ENCODE measurements at places on chromosomes 16 and 17.

GRCh38 chr16:5820472-5820871, 722.9 kb upstream of the EEF2KMT start:
- DNase-seq, result no peak

GRCh38 chr16:31428638-31429247, 583 bp upstream of the COX6A2 start:
- no peak for DNase-seq

DNA sequence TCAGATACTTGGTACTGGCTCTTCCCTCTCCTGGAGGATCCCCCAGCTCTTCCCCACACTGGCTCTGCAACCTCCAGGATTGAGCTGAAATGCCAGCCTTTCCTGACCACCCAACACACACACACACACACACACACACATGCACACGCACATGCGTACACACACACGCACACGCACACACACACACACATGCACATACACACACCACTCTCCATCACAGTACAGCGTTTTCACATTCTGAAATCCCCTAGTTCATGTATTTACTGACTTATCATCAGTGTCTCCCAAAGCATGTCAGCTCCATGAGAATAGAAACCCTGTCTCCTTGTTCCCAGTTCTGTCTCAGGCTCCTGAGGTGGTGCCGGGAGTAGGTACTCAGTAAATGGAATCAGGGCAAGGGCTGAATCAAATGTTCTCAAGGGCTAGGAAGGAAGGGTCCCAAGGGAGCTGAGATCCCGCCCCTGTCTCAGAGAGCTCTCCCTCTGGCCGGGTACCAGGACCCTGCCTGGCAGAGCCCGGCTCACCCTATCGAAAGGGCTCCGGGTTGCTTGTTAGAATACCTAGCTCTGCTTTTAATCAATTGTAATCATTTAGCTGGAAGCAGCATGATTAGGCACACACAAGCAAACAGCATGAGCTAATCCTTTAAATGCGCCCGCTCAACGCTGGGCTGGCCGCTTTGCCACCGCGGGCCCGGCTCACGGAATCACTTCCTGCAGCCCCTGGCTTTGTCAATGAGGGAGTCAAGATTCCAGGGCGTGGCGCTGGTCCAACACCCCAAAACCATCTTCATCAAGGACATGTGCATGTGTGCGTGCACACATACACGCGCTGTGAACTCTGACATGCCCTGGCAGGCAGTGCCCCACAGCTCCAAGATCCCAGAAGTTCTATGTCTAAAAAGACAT, 140.7 kb downstream of the C16orf78 start:
- no peak for DNase-seq

GRCh38 chr17:33171931-33172330, 121.2 kb downstream of the ASIC2 start:
- no peak for DNase-seq

DNA sequence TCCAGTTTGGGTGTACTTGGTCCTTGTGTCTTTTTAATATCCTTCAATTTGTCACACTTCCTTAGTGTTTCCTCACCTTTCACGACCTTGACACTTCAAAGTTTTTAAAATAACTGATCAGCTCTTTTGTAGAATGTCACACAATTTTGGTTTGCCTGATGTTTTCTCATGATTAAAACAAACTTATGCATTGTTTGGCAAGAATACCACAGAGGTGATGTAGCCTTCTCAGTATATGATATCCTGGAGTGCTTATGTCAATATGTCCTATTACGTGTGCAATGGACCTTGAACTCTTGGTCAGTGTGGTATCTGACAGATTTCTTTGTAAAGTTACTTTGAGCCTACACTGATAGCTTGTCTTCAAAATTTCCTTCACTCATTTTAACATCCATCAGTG, 297.4 kb downstream of the CNTNAP4 start:
- no peak for DNase-seq

DNA sequence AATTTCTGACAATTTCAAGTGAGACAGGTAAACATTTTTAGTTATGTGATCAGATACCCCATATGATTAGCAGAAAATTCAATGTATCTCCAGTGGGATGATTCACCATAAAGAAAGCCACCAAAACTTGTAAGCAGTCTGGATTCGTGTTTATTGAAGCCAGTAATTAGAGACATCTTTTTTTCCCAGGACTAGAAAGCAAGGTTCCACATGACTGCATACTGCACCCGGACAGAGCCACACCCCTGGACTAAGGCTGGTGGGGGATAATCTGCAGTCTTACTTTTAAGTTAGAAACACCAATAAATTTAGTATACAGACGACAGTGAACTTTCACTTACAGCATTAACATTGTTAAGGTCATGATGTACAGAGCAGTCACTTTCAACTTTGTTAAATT, 24.2 kb upstream of the CMTM4 start:
- DNase-seq, result no peak

DNA sequence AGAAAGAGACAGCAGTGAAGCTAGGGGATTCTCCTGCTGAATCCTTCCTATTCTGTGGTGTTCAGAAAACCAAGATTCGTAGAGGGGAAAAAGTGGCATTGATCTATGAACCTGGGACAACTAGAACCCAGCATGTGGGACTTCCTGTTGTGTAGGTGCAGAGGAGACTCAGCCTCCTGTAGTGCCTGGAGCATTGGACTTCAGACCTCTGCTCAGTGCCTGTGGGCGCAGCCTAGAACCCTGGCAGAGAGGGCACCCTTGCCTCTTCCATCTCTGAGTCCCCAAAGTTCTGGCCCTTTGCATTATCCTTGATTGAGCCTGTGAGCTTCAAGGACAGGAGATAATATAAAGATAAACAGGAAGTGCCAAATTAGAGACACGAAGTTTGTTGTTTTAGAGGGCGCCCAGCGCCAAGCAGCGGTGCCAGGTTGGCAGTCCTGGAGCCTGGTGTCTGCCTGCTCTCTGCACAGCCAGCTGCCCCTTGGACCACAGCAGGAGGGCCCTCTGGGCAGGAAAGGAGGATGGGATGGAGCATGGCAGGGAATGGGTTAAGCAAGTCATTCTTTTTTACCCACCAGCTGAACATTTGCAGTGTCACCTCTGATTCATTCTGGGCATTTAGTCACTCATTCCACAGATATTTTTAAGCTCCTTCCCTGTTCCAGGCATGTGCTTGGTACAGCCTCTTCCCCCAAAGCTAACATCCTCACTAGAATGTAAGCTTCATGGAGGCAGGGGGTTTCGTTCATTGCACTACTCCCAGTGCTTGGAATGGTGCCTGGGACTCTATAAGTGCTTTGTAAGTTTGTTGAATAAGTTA, 11.9 kb upstream of the SP6 start:
- DNase-seq, result no peak

DNA sequence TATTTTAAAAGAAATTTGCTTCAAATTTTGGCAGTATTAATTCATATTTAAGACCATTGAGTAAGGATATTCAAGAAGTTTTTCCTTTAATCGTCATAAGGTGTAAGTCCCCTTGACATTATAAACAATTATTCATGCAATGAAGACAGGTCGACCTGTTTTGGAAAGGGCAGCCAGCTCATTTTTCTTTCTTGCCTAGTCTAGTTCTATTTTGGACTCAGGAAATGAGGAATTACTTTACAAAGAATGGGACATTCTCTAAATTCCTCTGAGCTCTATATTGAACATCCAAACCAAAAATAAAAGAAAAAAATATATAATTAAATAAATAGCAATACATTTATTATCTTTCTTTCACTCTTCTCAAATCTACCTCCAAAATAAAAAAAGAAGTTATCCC, 595.6 kb upstream of the KIF2B start:
- no peak for DNase-seq

DNA sequence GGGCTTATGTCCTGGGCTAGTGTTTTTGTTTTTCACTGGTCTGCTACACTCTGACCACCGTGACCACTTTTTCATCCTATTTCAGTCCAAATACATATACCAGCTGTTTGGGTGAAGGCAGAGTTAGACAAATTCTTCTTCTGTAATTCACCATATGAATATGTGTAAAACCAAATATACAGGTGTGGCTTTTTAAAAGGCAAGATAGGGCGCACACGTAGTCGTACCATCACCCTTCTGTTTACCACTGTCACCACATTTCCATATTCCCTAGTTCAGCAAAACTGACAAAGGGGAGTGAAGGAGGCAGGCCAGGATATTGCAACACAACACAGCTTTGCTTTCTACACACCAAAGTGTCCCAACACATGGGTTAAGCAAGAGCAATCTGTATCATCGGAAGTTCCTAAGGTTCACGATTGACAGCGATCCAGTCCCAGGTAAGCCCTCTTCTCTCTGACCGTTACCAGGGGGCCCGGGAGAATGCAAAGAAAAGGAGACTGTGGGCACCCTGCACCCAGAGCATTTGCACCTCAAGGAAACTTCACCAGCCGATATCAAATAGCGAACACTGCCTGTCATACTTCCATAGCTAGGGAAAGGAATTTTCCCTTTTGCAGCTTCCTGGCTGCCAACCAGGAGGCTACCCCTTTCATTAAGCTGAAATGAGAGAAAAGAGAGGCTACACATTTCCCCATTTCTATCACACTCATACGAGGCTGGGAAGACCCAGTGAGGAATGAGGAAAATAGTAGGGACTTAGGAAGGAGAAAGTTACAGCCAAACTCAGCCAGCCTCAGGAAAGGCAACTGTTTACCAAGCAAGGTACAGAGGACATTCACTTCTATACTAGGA, 23.1 kb downstream of the CREBBP start:
- DNase-seq, result no peak

GRCh38 chr16:49213594-49213993, 68.0 kb downstream of the CBLN1 start:
- DNase-seq, result no peak

DNA sequence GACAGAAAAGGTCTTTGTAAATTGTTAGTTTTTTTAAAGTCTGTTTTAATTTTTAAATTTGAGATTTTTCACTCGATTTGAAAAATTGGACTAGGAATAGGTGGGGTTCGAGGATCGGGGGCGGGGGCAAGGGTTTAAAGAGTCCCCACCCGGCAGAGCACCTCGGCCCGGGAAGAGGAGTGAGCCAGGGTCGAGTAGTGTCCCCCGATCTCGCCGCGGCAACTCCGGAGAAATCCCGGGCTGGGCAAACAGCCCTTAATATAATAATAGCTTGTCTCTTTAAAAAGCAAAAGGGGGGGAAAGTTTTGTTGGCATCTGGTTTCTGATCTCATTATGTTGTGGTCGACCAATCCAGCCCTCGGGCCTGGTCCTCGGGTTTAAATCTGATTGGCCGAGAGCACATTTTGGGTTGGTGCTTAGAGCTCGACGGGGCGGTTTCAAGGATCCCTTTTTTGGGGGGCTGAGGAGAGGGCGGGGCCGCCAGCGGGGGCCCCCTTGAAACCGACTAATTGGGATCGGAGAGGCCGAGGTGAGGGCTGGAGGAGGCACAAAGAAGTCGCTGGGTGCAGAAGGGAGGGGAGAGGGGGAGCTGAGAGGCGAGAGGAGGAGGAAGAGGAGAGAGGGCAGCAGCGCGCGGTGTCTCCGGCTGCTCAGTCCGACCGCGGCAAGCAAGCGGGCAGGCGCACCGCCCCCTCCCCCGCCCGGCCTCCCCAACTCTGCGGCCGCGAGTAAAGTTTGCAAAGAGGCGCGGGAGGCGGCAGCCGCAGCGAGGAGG, at the start of gene FZD2:
Gene FZD2 (plus strand): TSS at position 653 of the 775 bp plus-strand sequence. CDS start 205 bp downstream, outside the sequence.
- DNase-seq, result peak; percentile 87

DNA sequence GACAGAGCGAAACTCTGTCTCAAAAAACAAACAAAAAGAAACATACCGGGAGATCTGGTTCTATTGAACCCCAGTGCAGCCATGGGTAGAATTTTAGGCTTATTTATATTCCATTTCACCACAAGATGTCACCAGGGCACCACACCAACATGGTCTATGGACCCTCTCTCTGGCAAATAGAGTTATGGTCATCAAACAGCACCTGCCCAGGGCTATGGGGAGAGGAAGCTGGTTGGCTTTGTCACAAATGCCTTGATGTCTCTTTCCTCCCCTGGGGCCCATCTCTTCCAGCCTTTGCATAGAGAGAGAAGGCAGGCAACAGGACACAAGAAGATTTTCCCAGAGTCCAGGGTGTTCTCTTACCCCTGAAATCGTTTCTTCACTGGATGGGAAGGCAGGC, 128.4 kb downstream of the WWOX start:
- DNase-seq, result no peak

DNA sequence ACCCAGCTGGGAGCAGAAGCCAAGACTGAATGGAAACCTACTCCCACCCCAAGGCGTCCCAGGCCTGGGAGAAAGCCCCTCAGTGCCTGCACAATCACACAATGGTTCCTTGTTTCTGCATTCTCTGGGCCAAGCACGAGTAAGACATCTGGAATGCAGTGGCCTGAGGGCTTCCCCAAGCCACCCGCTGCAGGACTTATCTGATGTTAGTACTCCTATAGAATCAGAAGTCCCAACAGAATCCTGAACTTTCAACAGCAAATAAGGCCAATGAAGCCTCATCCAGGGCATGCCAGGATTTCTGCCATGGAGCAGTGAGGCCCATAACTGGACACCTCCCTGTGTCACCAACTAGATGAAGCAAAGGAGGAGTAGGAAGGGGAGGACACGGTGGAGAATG, 28.6 kb downstream of the MYO18A start:
- DNase-seq, result no peak

DNA sequence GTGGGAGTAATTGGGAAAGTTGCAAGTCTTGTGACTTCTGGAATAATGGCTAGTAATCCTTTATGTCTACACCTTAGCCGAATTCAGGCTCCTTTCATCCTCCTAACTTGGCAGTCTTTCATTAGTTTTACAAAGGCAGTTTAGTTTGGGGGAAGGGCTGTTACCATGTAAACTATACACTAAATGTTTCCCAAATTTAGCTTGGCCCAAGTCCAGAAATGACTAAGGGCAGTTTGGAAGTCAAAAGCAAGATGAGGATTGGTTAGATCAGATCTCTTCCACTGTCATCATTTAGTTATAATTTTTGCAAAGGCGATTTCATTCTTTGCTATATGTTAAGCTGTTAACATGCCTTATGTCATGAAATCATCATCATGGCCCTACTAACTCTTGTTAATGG, 115.4 kb upstream of the CACNG3 start:
- no peak for DNase-seq

- DNase-seq, result no peak
Observed at GRCh38 chr17:75459590-75460267, 3.3 kb downstream of the TMEM94 start.

GRCh38 chr16:77435272-77435820, 512 bp upstream of the ADAMTS18 start:
- no peak for DNase-seq

- no peak for DNase-seq
Observed at GRCh38 chr17:80447790-80448189, 28.6 kb downstream of the NPTX1 start.

DNA sequence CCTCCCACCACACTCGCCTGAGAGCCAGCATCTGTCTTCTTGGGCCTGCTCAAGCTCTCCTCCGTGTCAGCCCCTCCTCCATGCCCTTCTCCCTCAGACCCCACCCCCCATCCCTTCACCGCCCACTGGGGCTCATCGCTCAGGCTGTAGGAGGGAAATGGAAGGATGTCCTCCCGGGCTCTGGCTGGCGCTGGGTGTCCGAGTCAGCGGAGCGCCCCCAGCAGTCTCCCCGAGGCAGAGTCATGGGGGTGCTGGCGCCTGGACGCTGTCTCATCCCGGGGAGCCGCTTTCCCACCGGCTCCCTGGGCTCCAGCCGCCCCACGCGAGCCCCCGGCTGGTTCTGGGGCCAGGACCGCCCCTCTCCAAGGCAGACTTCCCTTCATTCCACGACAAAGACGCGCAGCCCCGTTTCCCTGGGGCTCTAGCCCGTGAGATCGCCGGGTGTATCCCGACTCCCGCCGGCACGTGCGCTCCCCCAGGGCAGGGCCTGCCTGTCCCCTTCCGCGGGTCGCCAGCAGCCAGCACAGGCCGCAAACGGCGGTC, 428 bp upstream of the ANTKMT start:
- no peak for DNase-seq

Measured in NCI-H1105 (cell line).